AG04450 (cell line): ENCODE measurements at places on chromosomes 6 and 20.

DNA sequence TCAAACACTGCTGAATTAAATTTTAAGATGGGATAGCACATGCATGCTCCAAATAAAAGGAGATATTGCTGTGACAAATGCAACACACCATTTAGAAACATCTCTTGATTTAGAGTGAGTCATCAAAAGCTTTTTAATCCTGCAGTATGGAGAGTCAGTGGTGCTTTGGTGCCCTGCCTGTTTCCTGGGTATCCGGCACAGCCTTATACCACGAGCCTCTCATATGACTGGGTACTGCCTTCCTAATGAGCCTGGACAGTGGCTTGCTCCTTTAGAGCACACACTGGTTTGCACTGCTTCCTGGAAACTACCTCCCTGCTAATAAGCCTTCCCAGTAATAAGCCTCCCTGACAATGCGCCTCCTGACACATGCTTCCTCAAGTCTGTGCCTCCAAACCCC is 65.3 kb upstream of the KCNK16 start:
- DNase-seq = no peak

GRCh38 chr6:16033214-16033613 is 95.7 kb upstream of the MYLIP start:
- DNase-seq = no peak

DNA sequence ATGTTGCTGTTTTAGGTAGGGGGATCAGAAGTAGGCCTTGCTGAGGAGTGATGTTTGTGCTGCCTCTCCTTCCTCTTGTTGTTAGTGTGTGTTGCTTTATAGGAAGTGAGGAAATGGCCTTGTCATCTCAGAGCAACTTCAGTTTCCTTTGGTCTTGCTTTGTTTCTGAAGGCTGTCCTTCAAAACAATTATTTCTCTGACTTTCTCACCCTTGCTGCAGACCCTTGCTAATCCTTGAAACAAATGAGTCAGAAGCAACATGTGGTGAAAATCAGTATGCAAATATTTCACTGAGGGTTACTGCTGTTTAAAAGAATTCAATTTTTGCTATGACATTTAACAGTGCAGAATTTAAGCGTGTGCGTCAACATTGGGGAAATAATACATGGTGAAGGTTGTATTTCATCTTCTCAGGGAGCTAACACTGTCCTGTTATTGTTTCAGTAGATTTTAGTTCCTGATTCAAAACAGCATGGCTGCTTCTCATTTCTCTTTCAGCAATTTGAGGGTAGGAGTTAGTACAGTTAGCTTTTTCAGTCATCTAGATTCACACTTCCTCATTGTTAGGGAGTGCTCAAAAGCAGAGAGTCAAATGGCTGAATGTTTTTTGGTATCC is 13.8 kb downstream of the RNF144B start:
- no peak for DNase-seq

- DNase-seq = no peak
These were observed 104.8 kb downstream of the ELOVL4 start for GRCh38 chr6:79842376-79843040.

DNA sequence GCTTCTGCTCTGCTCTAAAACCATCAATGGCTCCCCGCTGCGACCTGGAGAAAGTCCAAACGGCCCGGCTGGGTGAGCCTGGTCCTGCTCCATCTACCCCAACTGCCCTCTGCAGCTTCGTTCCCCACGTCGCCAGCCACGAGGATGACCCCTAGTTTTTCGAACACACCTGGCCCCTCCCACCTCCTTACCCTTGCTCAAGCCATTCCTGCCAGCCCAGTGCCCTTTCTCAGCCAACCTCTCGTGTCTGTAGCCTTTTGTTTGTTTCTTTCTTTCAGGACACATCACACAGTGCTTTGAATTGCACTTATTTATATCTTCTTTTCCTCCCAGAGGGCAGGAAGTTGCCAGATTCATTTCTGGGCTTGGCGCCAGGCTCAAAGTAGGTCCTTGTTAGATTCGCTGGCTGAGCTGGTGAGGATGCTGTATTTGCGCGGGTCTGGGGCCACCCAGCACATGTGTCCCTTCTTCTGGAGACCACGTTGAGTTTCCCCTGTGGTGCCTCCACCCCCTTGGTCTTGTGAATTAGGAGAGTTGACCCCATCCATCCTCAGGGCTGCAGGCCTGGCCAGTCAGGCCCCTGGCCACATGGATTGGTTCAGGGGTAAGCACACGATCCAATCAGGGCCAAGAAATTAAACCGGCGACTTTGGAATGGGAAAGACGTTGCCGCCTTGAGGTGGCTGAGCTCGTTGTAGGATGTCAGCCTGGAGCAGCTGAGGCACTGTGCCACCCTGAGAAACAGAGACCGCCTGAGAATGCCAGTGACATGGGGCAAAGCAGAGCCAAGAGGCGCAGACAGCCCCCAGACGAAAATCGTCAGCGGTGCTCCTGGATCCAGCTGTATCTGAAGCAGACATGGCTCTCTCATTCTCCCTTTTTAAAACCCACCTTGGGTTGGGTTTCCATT is 156.0 kb downstream of the CEBPB start:
- peak; percentile 71 for DNase-seq

DNA sequence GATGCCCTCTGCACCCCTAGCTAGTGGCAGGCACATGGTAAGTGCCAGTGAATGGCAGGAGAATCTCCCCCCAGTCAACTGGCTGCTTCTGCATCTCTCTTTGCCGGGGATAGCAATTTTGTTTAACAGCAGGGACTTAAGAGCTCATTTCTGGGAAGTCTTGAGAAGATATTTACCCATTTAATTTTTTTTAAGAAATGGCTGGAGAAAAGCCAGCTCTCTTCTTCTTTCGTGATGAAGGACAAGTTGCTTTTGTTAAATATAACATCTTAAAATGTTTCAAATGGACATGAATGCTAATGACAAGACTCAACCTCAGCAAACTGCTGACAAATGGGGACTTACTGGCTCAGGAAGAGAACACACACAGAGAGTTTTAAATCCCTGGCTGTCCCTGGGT is 55.0 kb upstream of the IYD start:
- no peak for DNase-seq

- no peak for DNase-seq
These were observed 216.6 kb downstream of the IBTK start for GRCh38 chr6:82030761-82031503.

- no peak for DNase-seq
These were observed 28.7 kb downstream of the GNAS start for GRCh38 chr20:58880994-58881752.

GRCh38 chr6:1346101-1346500 is 34.2 kb downstream of the FOXQ1 start:
- no peak for DNase-seq
